ENCODE measurements at places on chromosomes 13 and 19.

DNA sequence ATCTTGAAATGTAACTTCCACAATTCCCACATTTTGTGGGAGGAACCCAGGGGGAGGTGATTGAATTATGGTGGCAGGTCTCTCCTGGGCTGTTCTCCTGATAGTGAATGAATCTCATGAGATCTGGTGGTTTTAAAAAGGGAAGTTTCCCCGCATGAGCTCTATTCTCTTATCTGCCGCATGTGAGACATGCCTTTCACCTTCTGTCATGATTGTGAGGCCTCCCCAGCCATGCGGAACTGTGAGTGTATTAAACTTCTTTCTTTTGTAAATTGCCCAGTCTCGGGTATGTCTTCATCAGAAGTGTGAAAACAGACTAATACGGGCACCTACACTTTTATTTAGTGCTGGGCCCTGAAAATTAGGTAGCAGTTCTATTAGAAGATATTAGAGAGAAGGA, 45.8 kb downstream of the TNFSF13B start:
- DNase-seq, result no peak

- no peak for DNase-seq
Observed at GRCh38 chr19:18344582-18344950, 4.2 kb downstream of the PGPEP1 start.

DNA sequence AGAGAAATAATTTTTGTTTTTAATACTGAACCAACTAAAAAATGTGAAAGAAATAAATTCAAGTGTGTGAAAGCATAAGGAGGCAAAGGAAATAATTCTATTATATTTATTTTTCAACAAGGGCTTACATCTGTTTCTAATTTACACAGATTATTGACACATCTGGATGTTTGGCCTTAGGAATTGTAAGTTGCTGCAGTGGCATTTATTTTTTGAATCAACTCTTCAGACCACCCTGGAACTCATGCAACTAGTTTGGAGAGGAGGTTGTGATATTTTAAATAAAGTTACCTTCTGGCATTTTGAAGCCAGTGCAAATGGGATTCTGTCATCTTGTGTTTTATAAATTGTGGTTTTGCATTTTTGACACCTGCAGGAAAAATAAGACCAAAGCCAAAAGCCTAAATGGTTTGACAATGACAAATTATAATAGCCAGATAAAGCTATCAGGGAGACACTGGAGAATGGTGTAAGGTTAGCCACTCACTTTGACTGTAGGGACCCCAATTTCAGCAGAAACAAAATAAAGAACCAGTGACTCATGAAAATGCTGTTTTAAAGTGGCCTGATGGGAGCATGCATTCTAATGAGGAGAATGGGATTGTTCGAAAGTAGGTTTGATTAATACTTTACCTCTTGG, 192.9 kb downstream of the KLF5 start:
- peak; percentile 30 for DNase-seq

DNA sequence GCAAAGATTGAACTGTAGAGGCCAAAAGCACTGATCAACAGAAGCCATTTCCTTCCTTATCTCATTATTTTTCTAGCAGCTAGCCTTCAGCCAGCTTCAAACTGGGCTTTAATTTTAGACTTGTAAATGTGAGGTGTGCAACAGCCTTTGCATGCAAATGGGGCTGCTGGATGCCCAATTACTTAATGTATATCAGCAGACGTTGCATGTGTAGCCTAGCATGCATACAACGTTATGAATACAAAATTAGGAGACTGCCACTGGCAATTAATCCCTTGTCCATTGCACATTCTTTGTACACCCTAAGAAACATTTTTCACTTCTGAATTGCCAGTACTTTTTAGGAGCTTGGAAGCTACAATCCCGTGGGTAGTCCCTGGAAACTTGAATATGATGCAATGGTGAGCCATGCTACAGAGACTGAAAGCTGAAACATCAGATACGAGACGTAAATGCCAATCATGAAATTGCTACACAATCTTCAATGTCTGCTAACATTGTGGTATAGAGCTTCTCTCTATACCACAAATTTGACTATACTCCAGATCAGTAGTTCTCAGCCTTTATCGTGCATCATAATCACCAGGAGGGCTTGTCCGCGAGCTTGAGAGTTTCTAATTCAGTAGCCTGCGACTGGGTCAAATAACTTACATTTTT, 20.2 kb downstream of the EPSTI1 start:
- DNase-seq, result peak; percentile 72

DNA sequence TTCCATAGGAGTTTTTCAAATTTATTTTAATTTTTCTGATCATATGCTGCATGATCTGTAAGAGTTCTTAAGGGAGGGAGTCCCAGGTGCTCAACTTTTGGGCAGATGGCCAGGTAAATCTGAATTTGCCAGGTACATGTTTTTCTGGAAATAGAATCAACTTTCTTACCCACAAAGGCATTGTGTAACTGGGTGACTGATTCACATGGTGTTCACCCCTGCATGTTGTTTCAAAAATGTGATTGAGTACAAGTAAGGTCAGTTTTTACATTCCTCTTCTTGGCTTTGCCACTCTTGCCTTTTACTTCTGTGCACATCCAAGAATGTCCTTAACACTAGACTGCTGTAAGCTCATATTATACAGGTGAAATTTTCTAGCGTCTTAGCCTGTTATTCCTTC, 30.4 kb downstream of the RB1 start:
- DNase-seq, result no peak

DNA sequence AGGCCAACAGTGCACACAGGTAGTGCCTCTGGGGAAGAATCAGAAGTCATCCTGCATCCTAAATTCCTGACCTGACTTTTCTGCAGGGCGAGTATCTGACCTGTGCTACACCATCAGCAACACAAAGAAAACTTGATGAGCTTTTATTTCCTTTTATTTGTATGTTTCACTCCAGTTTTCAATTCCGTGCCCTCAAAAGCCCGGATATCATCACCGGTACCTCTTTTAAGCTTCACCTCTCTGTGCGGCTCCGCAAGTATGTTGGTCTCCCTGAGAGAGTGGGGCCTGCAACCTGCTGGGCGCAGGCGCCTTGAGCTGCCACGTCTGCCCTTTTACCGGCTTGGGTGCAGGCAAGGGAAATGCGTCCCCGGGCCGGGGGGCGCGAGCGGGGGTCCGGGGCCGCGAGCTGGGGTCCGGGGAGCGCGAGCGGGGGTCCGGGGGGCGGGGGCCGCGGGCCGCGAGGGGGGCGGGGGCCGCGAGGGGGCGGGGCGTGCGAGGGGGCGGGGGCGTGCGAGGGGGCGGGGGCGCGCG, 4.3 kb upstream of the DUXA start:
- DNase-seq, result peak; percentile 15

- DNase-seq, result peak; percentile 83
Observed at GRCh38 chr13:97058391-97058790, 64.1 kb upstream of the OXGR1 start.

DNA sequence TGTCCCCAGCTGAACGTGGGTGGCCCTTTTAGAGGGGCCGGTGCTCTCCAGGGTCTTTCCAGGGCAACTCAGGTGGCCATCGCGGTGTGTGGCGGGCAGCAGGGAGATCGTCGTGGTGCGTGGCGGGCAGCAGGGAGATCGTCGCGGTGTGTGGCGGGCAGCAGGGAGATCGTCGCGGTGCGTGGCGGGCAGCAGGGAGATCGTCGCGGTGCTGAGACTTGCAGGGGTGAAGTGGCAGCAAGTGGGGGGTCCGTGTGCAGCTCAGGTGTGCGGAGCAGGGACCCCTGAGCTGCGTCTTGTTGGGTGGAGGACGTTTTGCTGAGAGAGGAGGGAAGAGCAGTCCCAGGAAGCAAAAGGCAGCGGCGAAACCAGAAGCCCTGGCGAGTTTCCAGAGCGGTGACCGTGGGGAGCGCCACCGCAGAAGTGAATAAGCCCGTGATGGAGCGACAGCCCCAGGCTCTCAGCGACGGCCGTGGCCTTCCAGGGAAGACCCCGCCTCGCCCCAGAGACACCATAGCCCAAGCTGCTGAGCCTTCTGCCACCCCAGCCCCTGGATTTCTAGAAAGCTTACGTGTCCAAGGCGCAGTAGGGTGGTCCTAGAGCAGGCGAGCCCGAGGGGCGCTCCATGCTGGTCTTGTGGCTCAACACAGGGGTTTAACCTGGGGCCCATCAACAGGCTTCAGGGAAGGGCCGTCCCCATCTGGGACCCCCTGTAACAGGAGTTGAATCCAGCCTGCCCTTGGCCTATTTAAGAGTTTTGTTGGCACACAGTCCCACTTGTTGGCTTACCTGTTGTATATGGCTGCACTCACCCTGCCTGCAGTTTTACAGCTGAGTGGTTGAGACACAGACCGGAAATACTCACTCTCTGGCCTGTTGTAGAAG, 5.4 kb downstream of the NCLN start:
- no peak for DNase-seq

- DNase-seq, result peak; percentile 52
Observed at GRCh38 chr19:48842789-48843162, 6.5 kb upstream of the HSD17B14 start.

- DNase-seq, result peak; percentile 58
Observed at GRCh38 chr13:73201626-73202025, 142.8 kb downstream of the KLF5 start.

GRCh38 chr19:11659612-11660011, 62.3 kb downstream of the ZNF627 start:
- no peak for DNase-seq

DNA sequence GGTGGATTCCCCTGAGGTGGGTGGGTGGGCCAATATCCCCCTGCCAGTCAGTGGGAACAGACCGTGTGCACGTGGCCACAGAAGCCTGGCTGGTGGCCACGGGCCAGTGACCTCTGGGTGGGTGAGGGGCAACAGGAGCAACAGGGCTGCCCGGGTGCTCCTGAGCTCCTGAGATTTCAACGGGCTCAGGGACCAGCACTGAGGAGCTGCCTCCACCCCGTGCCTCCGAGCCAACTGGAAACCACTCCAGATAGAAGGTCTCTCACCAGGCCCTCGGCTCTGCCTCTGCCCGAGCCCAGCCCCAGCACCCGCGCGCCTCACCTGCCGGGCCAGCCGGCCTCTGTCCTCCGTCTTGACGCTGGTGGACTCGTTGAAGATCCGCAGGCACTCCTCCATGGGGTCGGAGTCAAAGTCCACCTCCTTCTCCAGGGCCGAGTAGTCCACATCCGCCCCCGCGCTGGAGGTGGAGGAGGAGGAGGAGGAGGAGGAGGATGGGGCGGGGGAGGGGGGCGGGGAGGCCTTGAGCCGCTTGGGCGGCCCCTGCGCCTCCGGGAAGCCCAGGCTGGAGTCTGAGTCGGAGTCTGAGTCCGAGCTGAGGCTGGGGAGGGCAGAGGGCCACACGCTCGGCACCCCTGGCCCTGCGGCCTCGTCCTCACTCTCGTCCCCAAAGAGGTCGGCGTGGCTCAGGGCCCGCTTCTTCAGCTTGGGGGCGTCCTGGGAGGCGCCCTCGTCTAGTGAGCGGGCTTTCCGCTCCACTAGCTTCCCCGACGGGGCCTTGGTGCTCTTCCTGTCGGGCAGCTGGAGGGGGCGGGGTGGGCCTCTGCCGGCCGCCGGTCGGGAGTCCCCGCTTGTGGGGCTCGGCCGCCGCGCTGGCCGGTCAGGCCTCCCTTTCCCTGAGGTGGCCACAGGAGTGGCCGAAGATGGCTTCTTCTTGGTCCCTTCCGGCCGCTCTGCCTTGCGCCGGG, 14.8 kb upstream of the ATP8B3 start:
- no peak for DNase-seq

DNA sequence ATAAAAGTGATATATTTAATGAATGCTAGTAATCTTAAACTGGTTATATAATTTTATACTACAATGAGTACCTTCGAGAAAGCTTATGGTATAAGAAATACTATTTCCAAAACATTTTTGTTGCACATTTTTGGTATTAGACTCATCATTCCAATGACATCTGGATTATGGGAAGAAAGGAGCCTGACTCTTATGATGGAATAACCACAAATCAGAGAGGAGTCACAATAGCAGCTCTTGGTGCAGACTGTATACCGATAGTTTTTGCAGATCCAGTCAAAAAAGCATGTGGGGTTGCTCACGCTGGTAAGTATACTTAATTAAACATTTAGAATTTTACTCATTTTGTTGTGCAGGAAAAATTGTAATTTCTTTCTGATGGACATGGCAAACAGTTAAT, 3.9 kb downstream of the LACC1 start:
- peak; percentile 62 for DNase-seq

GRCh38 chr19:41234512-41235168, 15.6 kb downstream of the AXL start:
- no peak for DNase-seq

GRCh38 chr19:13051557-13052165, 51.0 kb downstream of the LYL1 start:
- DNase-seq, result peak; percentile 46

GRCh38 chr13:26785838-26786630, 25.4 kb upstream of the GPR12 start:
- DNase-seq, result peak; percentile 11

GRCh38 chr19:17647071-17648020, 40.8 kb downstream of the UNC13A start:
- no peak for DNase-seq

DNA sequence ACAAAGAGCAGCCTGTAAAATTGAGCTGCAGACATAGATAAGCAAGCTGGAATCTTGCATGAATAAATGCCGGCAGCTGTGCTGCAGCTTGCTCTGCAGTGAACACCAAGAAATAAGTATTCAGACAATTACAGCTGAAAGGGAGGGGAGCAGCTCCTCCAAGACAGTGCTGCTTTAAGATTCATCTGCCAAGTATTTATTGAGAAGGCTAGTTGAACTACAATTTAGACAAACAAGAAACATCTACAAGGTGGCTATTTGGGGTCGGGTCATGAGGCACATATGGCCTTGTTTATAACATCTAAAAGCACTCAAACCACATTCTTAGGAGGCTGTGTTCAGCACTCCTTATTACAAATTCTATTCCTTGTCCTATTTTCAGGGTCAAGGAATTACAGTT, 34.9 kb downstream of the ZNF726 start:
- no peak for DNase-seq

GRCh38 chr19:46218160-46218559, 11.4 kb upstream of the IGFL1 start:
- DNase-seq, result peak; percentile 36

DNA sequence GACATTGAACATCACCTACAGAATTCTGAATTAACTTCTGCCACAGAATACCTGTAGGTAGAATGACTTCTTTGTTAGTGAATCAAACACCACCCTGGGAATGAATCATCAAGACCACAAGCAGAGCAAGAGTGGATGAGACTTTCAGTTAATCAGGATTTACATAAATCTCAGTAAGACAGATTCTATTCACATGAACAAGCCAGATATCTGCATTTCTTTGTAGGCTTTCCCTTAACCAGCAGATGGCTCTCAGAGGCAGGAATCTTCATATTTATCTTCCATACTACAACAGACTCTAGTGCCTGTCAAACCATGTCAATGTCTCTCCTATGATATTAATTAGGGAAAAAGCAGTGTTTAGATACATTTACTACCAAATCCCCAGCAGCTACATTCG, 412.1 kb downstream of the KLF12 start:
- peak; percentile 65 for DNase-seq

DNA sequence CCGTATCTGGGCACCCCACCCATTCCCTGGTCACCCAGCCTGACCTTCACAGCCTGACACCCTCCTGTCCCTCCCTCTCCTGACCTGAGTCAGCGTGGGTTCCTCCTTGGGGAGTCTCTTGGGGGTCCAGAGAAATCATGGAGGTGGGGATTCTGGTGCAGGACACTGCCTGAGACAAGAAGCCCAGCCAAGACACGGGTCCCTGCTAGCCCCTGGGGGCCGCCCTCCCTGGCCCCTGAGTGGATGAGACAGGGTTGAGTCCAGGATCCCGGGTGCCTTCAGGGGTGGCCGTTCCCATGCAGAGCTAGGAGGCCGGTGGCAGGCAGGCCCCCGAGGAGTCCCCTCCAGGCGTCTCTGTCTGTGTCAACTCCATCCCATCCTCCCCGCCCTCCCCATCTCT, 1.6 kb downstream of the MAP2K7 start:
- DNase-seq, result no peak

- DNase-seq, result no peak
Observed at GRCh38 chr13:102049853-102050252, 352.0 kb downstream of the FGF14 start.

- DNase-seq, result no peak
Observed at GRCh38 chr13:45413826-45414307, 4.3 kb downstream of the SLC25A30 start.
